ENCODE measurements at places on chromosomes 6 and 20.

- no peak for DNase-seq
Observed at GRCh38 chr6:134795691-134796090, 154.2 kb downstream of the ALDH8A1 start.

DNA sequence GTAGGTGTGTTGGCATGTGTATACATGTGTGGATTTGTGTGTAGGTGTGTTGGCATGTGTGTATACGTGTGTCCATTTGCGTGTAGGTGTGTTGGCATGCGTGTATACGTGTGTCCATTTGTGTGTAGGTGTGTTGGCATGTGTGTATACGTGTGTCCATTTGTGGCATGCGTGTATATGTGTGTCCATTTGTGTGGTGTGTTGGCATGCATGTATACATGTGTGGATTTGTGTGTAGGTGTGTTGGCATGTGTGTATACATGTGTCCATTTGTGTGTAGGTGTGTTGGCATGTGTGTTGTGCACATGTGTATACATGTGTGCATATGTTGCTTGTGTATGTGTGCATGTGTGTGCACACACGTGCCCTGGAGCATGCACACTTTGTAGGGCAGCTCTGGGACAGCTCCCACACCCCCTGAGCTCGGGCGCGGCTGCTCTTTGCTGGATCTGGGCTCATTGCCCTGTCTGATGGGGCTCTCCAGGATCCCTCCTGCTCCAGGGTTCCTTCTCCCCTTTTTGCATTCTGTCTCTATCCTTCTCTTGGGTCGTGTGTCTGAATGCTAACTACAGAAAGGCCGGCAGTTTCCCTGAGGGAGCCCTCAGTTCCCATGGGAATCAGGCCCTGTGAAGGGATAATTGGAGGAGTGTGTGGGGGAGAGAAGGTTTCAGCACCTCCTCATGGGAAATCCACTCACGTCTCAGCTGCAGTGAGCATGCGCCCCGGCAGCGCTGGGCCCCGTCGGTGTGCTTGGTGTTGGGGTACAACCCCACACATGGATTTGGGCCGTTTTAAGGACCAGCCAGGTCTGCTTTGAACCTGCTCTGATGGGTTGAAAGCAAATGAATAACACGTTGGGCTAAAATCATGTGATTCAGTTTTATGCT lies 102.0 kb downstream of the ERMARD start:
- DNase-seq: no peak

GRCh38 chr6:30691208-30691847 lies 544 bp upstream of the NRM start:
- no peak for DNase-seq

DNA sequence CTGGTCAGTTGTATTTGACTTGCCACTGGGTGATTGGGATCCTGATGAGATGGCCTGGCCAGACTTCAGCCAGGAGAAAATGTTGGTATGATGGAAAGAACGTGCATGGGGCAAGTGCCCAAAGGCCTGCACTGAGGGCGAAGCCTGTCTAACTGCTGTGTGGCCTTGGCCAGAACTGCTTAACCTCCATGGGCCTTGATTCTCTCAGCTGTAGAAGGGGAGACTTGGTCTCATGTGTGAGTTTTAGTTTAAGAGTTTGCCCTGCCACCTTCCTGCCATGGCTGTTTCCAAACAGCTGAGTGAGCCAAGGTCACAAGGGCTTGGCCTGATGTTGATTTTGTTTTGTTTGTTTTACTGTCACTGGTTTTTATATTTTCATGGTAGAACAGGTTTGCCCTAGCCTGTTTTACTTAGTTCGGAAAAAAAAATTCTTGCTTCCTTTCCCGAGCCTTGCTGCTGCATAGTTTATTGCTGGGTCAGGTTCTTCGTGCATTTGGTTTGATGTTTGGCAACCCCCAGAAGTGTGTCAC lies 35.3 kb downstream of the DSTN start:
- DNase-seq: no peak

- DNase-seq: peak; percentile 10
Observed at GRCh38 chr20:64101731-64102621, 5.4 kb downstream of the NPBWR2 start.

DNA sequence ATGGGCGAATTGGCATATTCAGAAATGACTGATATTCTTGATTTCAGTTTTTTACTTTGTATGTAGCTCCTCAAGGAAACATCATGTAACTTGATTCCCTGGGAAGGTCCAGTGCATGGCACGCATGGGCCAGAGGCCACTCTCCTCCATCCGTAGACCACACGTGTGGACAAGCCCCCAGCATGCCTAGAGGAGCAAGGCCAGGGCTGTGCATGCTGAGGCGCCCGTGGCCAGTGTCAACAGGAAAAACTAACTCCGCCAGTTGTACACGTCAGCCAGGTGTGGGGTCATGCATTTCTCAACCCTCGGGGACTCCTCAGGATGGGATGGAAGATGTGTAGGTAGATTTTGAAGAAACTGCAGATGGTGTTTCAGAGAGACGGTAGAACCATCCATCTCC lies 37.8 kb upstream of the CD93 start:
- DNase-seq: no peak

DNA sequence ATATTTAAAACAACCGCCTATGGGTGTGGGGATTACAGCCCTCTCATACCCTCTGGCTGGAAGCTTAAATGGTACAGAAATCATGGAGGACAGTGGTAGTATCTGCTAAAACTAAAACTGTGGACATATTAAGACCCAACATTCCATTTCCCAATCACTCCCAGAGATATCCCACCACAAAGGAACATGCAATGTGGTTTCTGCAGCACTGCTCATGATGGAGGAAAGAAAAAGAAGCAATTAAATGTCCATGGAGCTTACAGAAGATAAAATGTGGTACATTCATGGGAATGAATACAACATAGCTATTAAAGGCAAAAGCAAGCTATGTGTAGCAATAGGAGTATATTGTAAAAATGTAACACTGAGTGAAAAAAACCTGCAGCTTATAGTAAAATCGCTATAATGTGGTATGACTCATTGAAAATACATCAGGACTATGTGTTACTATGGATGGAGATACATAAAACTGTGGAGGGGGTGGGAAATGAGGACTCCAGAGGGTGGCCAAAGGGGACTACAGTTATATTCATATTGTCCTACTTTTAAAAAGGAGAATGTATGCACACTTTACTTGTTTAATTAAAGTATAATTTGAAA lies 22.9 kb upstream of the NNAT start:
- DNase-seq: no peak

GRCh38 chr20:34579191-34579978 lies 20.9 kb downstream of the MAP1LC3A start:
- DNase-seq: peak; percentile 14

GRCh38 chr6:139919107-139920026 lies 544.9 kb upstream of the CITED2 start:
- DNase-seq: peak; percentile 88

DNA sequence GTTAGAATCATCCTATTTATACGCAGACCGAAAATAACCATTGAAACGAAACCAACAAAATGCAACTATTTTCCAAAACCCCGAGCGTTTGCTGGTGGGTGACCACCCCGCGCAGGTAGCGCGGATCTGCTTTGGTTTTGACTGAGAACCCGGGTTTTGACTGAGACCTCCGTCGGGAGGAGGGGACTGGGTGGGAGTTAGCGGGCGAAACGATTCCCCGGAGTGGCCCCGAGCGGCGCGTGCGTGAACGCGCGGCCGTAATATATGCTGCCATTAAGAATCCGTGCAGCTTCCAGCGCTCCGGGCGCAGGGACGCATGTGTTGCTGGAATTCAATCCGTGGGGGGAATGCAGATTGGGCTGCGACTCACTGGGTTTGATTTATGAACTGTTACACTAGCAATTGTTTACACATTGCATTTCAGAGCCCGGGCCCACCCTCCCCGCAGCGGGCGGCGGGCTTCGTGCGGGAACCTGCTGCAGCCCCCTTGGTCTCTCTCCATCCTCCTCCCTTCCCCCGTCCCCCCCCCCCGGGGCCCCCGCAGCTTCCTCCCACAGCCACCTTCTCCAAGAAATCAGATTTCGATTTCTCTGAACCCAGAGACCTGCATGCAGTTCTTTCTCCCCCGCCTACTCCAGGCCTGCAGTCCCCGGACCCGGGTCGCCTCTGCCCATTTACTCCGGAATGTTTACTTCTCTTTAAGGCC lies 9.9 kb downstream of the NRN1 start:
- no peak for DNase-seq

- no peak for DNase-seq
Observed at GRCh38 chr6:124434421-124434820, 527.8 kb upstream of the RNF217 start.

- peak; percentile 77 for DNase-seq
Observed at GRCh38 chr20:58236612-58237317, 8.3 kb upstream of the ANKRD60 start.

DNA sequence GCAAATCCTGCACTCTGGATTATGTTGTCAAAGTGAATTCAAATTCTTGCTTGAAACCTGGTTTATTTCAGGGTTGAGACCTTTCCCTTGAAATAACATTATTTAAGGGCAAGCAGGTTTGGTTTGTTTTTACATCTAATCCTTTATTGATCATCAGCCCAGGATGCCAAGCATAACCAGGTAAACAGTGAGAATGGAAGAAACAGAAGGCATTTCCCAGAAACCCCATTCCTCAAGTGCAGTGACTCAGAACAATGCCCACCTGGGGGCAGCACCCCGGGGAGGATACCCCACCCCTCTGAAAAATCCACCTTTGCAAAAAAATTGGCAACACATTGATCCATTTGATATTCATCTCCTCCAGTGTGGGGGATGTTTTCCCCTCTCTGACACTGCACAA lies 32.5 kb downstream of the POFUT1 start:
- DNase-seq: no peak

DNA sequence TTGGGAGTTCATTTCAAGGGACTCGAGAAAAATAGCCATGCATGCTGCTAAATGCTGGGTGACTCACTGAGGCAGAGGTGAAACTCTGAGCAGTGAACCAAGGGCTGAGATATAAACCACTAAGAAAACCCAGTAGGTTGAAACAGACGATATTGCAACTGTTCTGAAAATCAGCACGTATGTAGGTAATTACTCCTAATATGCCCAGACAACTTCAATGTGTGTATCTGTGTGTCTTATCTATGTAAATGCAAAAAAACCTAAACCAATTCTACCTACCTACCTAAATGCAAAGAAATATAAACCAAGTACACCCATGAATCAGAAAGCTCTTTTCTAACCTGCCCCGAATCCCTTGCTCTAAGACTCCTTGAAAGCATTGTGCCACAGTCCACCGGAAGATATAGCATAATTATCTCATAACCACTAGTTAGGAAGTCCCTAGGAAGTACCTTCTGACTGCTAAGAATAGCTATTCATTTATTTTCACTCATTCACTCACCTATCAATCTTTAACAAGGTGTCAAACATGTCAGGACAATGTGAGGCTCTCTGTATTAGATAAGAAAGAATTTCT lies 458.7 kb upstream of the RUNX2 start:
- no peak for DNase-seq

GRCh38 chr20:19314621-19315020 lies 102.2 kb downstream of the SLC24A3 start:
- no peak for DNase-seq

DNA sequence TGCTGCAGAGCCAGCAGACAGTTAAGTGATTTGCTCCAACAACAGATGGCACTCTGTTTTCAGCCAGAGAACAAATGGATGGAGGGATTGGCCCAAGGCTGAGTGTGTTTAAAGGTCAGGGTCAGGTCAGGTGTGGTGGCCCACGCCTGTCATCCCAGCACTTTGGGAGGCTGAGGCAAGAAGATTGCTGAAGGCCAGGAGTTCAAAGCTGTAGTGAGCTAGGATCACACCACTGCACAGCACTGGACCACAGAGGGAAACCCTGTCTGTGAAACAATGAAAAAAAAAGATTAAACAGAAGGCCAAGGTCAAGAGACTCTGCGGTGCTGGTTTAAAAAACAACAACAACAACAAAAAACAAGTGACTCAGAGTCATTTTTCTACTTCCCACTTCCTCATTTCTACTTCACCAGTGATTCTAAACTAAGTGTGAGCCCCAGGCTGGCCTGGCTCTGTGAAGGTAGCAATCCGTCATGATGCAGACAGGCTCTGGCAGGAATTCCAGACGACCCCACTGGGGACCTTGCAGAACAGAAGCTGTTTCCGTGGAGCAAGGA lies 42.5 kb upstream of the ARMC2 start:
- peak; percentile 22 for DNase-seq

DNA sequence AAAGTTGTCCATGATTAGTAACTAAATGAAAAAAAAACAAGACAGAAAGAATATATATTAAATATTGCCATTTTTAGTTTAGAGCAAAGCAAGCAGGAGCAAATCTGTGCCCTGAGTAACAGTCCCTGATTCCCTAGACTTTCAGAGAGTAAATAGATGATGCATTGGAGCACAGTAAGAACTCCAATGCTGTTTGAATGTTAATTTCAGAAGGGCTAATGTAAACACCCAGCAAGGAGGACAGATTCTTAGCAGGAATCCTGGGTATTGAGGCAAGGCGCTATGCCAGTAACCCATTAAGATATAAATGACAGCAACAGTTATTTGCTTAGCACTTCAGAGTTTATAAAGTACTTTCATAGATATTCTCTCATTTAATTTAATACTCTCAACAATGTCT lies 15.6 kb upstream of the NRSN1 start:
- no peak for DNase-seq

- DNase-seq: no peak
Observed at GRCh38 chr20:13265941-13266340, 44.9 kb downstream of the ISM1 start.

DNA sequence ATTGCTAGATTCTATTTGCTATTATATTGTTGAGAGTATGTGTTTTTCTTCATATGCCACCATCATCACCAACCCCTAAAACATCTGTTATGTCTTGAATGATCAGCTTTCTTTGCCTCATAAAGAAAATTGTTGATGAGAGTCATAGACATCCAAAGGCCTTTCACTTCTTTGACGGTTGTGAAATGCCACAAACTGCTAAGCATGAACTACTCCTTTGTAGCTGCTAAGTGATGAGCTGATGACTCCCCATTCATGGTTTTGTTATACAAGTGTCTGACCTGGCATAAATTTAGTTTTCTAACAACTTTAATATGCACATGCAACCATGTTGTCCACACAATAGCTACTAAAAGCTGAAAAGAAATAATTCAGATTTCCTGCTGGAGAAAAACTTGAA lies 684 bp upstream of the MED23 start:
- DNase-seq: no peak

All from Kasumi-1 (cell line).